GM12864 (cell line): ENCODE measurements at places on chromosomes 5 and 9.

DNA sequence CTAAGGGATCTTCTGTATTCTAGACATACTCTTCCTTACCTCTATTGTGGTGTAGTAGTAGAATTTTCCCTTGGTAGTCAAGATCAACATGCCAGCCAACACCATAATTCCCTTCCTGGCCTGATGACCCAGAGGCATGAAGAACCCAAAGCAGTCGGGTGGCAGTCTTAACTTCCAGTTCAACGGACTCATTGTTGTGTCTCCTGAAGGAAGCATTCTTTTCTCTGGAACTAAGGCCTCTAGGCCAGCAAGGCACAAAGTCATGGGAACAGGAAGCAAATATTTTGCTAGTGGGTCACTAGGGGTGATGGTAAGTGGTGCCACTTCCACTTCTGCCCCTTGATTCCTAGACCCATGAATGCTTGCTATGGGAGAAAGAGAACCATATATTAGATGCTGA lies 55.2 kb upstream of the DAPK1 start:
- no peak for DNase-seq

DNA sequence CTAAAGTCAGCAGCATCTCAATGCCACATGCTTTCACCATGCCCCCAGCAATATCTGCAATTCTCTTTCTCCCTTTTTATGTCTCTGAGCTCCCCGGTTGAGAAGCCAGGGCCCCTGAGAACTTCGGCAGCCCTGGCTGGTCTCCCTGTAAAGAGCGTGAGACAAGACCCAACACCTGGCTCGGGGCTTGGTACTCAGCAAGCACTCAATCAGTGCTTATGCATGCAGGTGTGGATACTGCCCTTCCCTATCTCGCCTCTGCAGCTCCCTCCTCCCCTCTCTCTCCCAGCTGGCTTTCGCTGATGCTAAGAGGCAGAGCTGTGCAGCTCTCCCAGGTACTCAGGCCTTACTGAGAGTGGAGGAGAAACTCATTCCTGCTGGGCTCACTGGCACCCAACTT lies 41.7 kb upstream of the AKNA start:
- DNase-seq, result no peak

GRCh38 chr9:133759146-133759900 lies 21.2 kb upstream of the SARDH start:
- no peak for DNase-seq

DNA sequence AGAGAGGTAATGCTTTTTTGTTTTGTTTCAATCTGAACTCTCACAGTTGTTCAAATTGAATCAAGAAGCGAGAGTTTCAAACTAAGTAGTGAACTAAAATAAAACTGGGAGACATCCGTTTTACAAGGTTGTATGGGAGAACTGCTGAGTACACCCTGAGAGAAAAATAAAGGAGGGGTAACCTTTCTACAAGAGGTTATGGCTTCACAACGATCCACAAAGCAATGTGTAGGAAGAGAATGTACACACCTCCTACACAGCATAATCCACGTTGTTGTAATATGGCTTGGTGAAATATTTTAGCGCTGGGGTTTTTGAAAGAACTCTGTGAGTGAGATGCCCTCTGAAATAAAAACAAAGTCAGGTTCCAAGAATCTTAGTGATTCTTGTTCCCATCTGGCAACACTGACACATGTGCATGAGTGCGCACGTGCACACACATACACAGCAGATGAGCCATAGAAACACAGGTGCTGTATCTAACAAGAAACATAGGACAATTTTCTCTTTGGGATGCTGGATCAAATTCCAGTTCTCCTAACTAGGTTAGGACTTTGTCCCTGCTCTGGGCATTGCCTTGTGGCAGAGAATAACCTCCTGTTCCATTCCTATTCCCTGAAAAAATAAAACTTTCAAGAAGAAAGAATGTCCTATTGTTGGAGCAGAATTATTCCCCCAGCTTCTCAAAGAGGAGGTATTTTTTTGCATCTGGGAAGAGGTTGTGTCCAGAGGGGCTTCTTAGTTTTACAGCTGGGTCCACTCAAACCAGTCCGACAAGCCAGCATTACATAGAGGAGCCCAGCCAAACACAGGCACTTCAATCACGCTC lies 94.5 kb upstream of the EFNA5 start:
- no peak for DNase-seq

- DNase-seq, result no peak
Measured at GRCh38 chr5:122942164-122942914, 94.2 kb downstream of the PPIC start.

DNA sequence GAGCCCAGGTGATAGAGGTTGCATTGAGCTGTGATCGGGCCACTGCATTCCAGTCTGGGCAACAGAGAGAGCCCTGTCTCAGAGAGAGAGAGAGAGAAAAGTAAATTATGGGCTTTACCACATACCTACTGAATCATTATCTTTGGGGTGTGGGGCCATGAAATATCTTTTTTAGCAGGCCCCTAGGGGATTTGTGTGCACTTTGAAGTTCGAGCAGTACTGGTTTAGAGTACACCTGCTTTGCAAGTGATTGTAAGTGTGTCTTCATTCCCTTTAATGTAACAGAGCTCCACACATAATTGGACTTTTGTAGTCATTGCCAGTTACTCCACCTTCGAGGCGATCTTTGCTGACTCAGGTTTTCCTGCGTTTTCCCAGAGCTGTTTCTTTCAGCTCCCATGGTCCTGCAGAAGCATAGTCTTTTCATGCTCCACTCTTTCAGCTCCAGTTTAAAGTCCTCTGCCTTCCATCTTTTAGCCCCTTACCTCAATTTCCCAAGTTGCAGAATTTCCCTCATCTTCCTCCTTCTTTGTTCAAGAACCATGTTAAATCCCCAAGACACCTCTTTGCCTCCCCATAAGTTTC lies 24.0 kb upstream of the FRMPD1 start:
- DNase-seq, result no peak
